CD4-positive, alpha-beta memory T cell (primary cell): ENCODE measurements at places on chromosomes 13 and 19. TPM values are rescaled to one million over a fixed set of nuclear protein-coding genes. Genes with fewer than 3 reads are reported as not detected.

DNA sequence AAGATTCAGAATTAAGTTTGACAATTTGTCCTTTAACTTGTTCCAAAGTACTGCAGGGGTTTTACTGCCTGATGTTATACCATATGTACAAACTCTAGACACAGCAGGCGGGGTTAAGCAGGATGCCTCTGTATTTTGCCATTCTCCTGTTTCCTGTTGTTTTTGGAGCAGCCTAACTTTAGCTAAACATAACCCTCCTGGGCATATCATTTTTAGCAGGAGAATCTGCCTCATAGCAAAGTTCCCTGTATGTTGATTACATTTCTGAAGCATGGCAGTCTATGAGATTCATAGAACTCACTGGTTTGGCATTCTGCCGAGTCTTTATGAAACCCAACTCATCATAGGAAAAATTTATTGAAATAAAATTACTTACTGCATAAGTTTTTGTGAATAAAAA is 5.2 kb downstream of the LHFPL6 start:
- no peak for DNase-seq

Gene REEP6
- 3.3 TPM for total RNA-seq

DNA sequence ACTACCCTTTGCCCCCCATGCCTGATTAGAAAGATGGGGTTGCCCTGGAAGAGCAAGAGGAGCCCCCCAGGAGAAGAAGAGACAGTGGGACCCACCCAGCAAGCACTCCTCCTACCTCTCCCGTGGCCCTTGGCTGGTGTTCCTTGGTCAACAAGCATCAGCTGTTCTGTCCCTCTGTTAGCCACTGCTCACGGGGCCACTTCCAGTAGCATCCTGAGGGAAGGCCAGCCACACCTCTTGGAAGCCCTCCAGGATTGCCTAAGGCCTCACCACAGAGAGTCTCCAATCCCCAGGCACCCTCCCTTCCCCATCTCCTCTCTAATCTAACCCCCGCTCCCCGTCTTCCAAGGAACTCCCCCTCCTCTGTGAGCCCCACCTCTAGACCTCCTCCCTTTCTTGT is 15.1 kb upstream of the DPP9 start:
- no peak for DNase-seq

DNA sequence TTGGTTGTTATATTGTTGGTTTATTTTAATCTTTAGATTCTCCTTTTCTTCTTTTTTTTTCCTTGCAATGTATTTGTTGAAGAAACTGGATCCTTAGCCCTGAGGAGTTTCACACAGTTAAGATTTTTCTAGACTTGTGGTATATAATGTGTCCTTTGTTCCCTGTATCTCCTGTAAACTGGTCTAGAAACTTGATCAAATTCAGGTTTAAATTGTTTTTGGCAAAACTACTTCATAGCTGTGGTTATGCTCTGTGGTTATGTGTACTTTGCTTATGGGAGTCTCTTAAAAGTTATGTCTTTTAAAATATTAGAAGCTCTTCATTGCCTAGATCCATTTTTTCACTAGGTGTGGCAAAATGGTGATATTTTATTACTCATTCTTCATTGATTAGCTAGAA is 3.7 kb upstream of the MTRF1 start:
- no peak for DNase-seq

Gene CCDC70
- not detected for total RNA-seq

DNA sequence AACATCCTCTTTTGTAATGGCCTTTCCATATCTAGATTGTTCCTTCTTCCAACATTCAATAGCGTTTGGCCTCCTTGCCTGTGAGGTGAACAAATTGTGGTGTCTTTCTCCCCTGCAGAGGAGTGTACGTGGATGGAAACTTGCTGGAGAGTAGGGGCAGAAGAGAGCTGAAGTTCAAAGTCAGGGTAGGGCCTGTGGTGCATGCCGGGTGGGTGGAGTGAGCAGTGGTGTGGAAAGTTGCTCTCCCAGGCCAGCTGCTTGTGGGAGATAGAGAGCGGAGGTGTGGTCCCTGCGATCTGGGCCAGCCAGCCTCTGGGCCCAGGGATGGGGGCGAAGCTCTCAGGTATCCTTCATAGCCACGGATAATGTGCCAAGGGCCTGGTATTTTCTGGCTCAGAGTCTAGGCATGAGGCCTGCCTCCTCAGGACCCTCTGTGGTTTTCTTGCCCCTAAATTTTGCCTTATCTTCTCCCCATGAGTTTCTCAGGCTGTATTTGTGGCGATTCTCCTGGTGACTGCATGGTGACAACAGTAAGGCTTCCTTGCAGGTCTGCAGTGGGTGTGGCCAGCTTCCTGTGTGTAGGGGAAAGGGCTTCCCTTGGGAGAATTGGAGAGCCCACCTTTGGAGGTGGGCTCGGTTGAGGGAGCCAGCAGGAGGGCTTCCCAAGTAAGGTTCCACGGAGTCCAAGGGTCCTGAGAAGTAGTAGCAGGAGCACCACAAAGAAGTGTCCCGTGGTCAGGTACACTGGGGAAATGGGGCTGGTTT is 6.7 kb downstream of the RGCC start:
- peak; percentile 50 for DNase-seq

Gene TBXA2R
- total RNA-seq, result 0.70 TPM

DNA sequence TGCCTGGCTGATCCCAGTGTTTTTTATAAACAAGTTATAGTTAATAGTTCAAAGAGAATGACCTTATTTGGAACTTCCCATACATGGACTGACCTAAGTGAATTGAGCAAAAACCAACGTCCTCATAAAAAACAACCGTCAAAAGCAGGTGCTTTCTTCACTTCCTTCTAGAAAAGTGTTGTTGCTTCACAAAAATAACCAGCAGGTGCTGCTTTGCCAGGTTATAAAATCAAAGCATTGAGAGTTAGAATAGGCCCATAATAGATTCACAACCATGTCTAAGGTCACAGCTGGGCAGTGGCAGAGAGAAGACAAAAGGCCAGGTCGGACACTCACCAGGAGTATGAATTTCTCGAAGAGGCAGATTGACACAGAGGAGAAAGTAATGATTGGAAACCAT is 9.5 kb downstream of the RUBCNL start:
- DNase-seq, result no peak

GRCh38 chr19:28217022-28217421 is 995.9 kb downstream of the UQCRFS1 start:
- DNase-seq, result no peak

GRCh38 chr19:35776102-35776788 is 881 bp downstream of the ARHGAP33 start:
- no peak for DNase-seq

DNA sequence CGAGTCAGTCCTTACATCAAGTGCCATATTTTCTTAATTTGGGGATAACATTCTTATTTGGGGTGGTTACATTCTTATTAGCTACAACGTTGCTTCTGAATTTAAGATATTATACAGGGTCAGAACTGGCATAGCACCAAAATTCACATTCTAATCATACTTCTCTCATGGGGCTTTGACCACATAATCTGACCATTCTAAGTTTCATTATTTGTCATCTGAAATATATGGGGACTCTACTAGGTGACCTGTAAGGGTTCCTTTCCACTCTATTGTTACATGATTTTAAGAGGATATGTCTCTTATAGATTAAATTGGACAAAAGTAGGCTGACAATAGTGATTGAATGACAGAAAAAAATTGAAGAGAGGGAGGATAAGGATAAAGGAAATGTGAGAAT is 536.5 kb downstream of the KCTD12 start:
- DNase-seq, result no peak

DNA sequence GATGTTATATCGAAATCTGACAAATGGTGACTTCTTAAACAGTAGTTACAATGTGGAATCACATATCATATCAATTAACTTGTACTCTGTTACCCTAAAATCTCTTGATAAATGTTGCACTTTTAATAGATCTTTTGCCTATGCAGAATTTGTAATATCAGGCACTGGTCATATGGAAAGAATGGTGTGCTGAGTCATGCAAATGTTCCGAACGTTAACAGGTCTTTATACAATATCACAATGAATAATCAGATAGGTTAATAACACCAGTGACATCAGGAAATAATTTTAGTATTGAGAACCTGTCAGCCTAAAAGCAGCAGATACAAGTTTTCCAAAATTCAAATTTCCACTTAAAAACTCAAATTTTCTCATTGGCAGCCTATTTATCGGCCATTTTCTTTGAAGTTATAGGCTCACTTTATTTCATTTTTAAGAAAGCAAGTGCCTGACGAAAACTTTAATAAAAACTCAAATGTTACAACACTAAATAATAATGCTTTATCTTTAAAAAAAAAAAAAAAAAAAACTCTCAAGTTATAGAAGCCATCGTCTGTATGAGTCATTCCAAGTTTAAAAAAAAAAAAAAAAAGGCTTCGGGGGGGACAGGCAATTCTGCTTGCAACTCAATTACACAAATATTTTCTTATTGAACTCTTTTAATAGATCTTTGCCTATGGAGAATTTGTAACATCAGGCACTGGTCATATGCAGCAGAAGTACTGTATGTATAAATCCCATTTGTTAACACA is 180.9 kb downstream of the DIAPH3 start:
- DNase-seq, result no peak

- DNase-seq, result no peak
Measured at GRCh38 chr13:78625384-78625783, 22.0 kb upstream of the POU4F1 start.

DNA sequence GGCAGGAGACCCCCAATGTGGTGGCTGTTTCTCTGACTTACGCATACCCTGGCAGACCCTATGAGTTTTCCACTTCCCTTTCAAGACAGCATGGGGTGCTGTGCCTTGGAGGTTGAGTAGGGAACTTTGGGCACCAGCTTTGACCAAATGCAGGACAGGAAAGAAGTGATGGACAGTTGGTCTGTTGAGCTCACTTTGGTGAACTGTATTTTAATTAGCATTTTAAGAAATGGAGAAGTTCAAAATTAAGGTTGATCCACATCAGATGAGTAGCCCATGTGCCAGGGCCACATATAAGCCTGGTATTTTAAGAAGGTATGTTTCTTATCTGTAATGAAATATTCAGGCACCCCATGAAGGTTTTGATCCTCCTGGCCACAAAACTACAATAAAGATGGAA is 46.1 kb upstream of the RAP2A start:
- no peak for DNase-seq

Gene CNFN
- total RNA-seq, result not detected

Gene CD79A
- 1.3 TPM for total RNA-seq

DNA sequence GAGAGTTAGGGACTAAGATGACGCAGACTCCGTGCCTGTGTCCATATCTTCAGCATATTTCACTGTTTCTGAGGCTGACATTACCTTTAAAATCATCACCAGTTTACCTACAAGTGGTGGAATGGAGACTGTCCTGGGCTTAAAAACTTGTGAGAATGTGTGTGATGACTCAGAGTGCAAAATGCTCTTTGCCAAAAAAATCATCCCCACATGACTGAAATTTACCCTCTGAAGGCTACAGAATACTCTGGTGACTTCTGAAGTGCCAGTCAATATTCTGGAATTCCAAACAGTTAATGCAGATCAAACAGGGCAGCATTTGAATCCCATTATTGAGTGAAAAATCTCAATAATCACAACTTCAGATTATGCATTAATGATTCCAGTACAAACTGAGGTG is 901.4 kb downstream of the EFNB2 start:
- no peak for DNase-seq

DNA sequence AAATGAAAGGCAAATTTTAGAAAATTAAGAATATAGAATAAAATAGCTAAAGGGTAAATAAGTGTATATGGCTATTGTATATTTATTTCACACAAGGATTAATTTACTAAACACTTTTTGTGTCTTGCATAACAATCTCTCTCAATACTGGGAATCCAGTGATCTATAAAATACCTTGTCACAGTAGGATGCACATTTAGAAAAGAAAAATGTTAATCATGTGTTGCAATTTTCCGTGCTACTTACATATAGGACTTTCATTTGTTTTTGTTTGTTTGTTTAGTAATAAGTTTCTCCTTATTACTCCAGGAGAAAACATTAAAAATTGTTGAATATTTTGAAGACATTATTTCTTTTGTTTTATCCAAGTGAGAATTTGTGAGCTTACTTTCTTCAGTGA is 1533.3 kb downstream of the SLITRK5 start:
- no peak for DNase-seq

DNA sequence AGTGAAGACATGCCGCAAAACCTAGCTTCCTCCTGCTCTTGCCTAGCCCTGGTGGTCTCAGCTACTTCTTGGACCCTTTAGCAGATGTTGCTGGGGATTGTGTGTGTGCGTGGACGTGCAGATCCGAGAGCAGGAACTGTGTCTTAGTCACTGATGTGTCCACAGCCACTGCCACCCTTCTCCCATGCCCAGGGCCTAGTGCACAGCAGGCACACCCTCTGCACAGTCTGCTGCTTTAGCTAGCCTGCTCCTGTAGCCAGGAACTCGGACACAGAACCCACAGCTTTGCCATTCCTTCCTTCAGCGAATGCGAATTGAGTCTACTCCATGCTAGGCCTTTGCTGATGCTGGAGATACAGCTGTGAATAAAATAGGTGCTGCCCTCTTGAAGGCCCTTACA is 2.3 kb downstream of the CLPTM1 start:
- no peak for DNase-seq

DNA sequence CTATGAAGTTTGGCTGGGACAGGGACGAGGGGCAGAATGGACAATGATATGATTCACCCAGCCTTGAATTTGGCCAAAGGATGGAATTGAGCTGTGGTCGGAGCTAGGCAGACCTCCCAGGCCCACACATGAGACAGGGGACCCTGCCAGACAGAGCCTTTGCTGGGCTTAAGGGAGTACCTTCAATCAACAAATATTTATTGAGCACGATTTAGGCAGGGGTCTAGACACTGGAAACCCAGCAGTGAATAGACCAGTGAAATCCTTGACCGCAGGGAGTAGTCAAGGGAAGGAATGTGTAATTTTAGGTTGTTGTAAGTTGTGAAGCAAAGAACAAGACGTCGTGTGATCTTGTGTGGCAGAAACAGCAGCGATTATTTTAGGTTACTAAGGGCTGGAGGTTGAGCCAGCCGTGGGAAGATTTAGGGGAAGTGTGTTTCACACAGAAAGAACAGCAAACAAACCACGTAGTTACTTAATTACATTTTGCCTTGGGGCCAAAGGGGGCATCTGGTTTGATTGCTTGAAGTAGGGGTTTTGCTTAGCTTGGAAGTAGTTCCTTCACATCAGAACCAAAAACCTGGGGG is 16.9 kb upstream of the AP1M2 start:
- DNase-seq, result peak; percentile 40

Gene SLAIN1
- 55.1 TPM for total RNA-seq

Gene CYP2F1
- not detected for total RNA-seq
